ENCODE measurements at places on chromosomes 6 and 20.

DNA sequence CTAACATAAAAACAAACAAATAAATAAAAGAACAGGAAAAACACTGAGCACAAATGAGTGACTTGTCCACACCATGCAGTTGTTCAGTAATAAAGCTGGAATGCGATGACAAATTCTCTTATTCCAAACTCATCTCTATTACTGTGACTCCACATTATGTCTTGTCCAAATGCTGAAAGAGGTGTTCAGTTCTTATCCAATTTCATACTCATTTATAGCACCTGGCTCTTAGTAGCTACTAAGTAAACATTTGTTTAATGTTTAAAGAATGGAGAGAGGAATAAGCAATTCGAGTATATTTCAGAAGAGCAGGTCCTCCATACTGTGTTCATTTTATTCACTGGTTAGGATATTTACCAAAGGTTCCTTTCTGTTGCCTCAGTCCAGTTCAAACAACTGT lies 439.0 kb upstream of the JAG1 start:
- DNase-seq, result no peak

- no peak for DNase-seq
Observed at GRCh38 chr6:147154454-147154853, 49.8 kb upstream of the STXBP5 start.

DNA sequence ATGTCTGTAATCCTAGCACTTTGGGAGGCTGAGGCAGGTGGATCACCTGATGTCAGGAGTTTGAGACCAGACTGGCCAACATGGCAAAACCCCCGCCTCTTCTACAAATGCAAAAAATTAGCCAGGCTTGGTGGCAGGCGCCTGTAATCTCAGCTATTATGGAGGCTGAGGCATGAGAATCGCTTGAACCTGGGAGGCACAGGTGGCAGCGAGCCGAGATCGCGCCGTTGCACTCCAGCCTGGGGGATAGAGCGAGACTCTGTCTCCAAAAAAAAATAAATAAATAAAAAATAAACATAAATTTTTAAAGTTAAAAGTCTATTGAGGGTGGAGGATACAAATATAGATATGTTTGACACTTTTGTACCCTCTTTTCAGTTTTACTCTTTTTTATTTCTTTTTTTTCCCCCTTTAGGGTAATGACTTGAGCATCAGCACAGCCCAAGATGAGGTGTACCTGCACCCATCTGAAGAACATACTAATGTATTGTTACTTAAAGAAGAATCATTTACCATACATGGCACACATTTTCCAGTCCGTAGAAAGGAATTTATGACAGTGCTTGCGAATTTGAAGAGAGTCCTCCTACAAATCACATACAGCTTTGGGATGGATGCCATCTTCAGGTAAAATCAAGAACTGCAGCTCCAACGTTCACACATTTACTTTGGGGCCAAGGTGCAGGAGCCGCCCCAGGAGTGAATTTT lies 368.9 kb downstream of the LAMA2 start:
- peak; percentile 1 for DNase-seq

DNA sequence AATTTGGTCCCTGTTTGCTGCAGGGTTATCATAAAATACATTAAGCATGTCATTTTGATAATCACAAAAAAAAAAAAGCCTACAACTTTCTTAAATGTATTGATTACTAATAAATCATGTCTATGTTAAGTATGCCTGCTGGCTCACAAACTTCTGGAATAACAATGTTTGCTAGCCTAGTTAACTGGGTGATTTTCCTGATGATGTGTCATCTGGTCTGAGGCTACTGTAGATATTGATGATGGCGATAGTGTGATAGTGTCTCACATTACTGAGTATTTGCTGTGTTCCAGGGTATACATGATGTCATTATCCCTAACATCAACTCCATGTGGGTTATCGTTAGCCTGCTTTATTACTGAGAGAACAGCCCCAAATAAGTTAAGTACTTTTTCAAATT lies 86.2 kb upstream of the VSTM2L start:
- no peak for DNase-seq

DNA sequence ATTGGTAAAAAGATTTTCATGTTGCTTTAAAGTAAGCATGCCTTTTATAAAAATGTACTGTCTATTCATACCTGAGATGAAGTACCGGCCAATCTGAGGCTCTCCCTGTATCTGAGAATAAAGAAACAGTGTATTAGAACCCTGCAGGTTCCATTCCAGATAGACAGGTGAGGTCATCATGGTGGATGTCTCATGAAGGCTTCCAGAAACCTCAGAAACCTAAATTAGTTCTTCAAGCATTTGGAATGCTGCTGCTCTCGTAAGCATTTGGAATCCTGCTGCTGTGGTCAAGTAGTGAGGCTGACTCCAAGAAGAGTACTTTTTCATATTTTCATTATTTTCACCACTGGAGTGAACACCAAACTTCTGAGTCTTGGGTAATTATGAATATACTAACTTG lies 642.3 kb downstream of the MAFB start:
- no peak for DNase-seq

GRCh38 chr6:40293460-40294185 lies 293.5 kb downstream of the LRFN2 start:
- DNase-seq, result no peak

DNA sequence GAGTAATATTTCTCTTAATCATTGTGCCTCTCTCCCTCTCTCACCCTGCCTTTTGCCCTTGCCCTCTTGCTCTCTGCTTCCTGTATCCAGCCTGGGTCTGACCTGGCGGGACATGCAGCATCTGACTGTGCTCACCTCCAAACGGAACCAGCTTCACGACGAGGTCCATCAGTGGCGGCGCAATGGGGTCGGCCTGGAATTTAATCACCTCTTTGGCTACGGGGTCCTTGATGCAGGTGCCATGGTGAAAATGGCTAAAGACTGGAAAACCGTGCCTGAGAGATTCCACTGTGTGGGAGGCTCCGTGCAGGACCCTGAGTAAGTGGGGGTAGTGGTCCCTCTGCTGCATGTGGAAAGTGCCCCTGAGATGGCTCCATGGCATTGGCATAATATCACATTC lies 65.9 kb downstream of the BFSP1 start:
- DNase-seq, result no peak

GRCh38 chr20:11966186-11966585 lies 48.5 kb downstream of the BTBD3 start:
- DNase-seq, result no peak

DNA sequence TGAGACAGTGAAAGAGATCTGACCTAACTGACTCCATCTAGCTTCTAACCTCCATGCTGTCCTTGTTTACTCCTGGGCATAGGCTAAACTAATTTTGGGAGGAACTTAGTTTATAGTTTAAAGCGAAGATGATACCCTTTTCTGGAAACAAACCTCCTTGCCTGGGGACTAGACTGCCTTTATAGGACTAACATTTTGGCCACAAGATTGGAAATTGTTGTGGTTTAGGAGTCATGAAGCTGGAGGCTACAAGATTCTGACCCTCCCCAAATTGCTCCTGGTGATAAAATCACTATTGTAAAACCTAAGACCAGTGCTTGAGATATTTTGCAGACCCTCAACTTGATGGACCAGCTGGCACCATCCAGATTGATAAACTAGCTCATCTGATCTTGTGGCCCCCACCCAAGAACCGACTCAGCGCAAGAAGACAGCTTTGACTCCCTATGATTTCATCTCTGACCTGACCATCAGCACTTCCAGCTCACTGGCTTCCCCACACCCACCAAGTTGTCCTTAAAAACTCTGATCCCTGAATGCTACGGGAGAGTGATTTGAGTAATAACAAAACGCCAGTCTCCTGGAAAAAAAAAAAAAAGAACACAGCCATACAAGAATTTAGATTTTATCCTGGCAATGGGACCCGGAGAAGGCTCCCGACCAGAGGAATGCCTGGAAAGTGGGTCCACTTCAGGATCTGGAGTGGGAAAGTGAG lies 63.0 kb downstream of the ABHD12 start:
- DNase-seq, result no peak

- no peak for DNase-seq
Observed at GRCh38 chr6:50706575-50706974, 6.8 kb upstream of the TFAP2D start.

GRCh38 chr6:78999737-79000136 lies 78.3 kb downstream of the PHIP start:
- DNase-seq, result no peak

DNA sequence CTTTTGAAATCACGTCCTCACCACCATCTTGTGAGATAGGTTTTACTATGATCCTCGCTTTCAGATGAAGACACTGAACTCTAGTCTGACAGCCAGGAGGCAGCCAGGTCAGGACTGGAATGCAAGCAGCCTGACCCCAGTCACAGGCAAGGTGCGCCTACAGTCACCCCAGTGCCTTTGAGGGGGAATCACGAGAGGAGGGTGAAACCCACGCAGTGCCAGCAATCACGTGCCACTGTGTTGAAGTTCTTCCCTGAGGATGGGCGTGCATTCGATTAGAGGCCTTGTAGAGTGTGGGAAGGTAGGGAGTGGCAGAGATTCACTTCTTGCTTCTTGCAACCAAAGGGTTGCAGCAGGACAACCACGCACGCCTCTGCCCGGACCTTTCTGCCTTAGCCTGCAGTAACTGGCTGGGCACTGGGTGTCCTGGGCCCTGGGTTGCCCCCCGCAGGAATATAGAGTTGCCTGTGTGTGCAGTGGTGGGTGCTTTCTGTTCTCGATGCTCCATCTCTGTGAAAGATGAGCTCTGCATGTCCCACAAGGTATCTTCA lies 33.7 kb upstream of the IRF4 start:
- no peak for DNase-seq

- no peak for DNase-seq
Observed at GRCh38 chr6:52139985-52140680, 46.0 kb upstream of the IL17A start.

DNA sequence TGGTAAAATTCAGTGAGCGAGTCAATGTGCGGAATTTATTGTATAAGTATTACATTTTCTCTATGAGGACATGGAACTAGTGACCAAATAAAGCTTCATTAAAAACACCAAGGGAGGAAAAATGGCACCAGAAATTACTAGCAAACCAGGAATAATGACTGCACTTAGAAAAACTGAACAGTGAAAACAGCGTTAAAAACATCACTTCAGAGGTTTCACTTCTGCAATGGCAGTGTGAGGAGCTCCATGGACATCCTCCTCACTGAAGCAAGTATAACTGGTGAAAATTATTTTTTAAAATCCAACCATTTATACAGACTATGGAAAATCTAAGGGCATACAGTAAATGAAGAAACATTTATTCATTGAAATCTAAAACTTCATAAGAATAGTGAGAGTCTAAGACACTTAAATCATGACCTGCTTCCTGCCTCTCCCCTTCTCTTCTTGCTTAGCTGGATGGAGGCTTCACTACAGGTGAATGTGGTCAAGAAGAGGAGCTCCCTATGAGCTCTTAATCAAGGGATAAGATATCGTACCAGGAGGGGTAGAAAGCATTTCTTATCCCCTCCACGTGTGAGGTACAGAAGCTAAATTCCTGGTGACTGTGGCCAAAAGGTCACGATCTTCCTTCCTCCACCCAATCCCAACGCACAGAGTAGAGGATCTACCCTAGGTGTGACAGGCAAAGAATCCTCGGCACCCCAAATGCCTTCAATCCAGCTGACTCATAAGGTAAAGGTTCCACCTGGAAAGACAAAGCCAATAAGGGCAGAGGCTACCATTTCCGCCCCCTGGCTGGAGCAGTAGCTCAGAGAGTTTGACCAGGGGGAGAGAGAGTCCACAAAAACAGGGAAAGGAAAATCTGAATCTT lies 12.3 kb upstream of the ASF1A start:
- no peak for DNase-seq

GRCh38 chr6:39540454-39540853 lies 184.8 kb downstream of the KIF6 start:
- no peak for DNase-seq

- DNase-seq, result no peak
Observed at GRCh38 chr6:154921482-154921881, 73.6 kb upstream of the TIAM2 start.

- DNase-seq, result no peak
Observed at GRCh38 chr6:71258078-71258866, 30.3 kb upstream of the OGFRL1 start.

GRCh38 chr20:59223750-59224149 lies 60.1 kb downstream of the ZNF831 start:
- no peak for DNase-seq

All from effector CD8-positive, alpha-beta T cell (primary cell).